LoVo (cell line): ENCODE measurements at places on chromosomes 3 and 15.

- no peak for DNase-seq
These were observed 87.7 kb downstream of the LSM3 start for GRCh38 chr3:14266361-14266760.

DNA sequence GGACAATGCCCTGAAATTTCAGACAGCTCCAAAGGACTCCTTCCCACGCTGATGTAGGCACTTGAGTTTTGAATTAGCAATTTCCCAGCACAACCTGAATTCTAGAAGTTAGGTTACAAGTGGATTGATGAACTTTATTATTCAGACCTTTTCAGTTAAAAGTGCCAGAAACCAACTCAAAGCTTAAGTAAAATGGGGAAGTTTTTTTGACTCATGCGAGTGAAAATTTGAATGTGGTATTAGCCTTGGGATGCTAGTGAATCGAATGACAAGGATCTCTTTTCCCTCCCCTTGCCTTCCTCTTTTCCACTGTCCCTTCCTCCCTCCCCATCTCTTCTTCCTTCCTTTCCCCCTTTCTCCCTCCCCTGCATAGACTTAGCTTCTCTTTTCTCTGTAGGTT is 295.1 kb upstream of the PROK2 start:
- DNase-seq: no peak

DNA sequence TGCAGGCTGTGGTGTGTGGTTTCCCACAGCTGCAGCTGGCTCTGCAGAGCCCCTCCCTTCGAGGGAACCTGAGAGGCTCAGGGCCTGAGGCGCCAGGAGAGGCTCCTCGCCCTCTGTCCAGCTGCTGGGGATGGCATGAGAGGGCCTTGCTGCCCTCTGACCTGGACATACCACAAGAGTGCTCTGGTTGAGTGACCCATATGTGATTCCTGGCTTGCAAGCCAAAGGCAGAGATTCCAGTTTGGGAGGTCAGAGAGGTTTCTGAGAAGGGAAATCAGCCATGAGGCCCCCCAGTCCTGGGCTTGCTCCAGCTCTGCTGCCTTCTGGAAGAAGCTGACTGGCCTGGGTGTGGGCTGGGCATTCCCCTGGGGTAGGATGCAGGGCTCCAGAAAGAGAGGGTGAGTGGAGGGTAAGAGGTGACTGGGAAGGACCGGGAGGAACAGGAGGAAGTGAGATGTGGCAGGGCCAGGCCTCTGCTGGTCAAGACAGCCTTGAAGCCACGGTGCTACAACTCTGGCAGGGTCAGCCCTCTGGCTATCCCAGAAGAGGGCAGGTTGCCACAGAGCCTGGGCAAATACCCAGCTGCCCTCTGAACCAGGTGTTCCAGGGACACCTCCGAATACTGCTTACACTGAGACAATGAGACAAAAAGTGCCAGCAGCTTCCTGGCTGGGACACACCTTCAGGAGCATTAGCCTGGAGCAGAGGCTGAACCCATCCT is 16.0 kb upstream of the SRP14 start:
- no peak for DNase-seq

- DNase-seq: no peak
These were observed 66.8 kb downstream of the CMSS1 start for GRCh38 chr3:99884484-99884883.

DNA sequence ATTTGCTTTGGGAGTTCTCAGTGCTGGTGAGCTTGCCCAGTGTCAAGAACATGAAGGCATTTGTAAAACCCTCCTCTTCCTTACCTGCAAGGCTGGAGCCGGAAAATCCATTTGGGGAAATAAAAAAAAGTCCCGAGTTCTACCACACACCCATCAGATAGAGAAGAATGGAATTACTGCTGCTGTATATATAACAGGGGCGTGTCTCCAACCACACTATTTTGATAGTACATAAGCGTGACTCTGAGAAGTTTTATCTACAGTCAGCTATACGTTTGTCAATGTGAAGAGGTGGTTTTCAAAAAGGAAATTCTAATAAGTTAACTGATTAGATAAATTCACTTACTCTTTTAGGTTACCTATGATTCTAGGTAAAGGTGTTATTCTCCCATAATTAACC is 1.3 kb upstream of the CPA3 start:
- no peak for DNase-seq

- DNase-seq: peak; percentile 24
These were observed 25.9 kb downstream of the MELTF start for GRCh38 chr3:197003461-197004385.

DNA sequence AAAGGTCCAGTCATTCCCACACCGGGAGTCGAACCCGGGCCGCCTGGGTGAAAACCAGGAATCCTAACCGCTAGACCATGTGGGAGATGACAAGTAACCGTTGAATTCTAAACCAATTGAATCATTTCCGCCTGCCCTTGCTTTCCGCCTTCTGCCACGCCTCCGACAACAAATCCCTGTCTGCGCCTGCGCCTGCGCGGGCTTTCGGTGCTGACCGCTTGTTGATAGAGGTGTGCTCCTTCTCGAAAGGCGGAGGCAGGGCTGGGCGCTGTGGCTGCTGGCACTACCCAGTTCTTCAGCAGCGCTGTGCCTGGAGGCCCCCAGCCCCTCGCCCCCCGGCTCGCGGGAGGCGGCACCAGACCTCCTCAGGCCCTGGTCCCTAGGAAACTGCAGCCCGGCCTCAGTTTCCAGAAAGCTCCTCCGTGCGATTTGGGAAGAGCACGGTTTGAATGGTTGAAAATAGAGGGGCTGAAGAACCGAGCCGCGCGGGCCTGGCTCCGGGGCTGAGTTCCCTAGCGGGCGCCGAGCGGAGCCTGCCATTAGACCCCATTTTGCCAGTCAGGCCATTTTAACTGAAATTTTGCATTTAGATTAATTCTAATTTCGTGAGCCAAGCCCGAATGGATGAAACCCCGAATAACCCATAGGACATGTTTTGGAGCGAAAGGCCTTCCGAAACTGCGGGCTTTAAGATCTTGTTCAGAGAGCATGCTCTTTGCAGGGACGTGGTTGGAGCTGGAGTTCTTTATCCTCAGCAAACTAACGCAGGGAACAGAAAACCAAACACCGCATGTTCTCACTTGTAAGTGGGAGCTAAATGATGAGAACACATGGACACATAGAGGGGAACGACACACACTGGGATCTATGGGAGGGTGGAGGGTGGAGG is 219.3 kb upstream of the ATP10A start:
- peak; percentile 90 for DNase-seq

DNA sequence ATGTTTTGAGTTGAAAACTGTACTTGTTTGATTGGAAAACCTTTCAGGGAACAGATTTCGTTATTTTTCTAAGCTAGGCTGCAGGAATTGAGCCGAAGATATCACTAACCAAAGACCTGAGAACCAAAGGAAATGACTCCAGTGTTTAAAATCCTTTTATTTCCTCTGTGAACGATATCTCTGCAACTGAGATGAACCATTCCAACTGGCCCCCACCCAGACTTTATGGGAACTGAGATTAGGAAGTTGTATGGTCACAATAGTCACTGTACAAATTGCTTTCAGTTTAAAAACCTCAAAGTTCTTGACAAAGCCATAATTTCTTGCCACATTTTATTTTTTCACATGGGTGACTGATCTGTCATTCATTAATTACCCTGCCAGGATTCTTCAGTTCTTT is 232.4 kb downstream of the RBMS3 start:
- no peak for DNase-seq

- DNase-seq: no peak
These were observed 178.5 kb upstream of the RASGRP1 start for GRCh38 chr15:38743147-38743546.

GRCh38 chr15:80557441-80558234 is 137.5 kb upstream of the ABHD17C start:
- no peak for DNase-seq

DNA sequence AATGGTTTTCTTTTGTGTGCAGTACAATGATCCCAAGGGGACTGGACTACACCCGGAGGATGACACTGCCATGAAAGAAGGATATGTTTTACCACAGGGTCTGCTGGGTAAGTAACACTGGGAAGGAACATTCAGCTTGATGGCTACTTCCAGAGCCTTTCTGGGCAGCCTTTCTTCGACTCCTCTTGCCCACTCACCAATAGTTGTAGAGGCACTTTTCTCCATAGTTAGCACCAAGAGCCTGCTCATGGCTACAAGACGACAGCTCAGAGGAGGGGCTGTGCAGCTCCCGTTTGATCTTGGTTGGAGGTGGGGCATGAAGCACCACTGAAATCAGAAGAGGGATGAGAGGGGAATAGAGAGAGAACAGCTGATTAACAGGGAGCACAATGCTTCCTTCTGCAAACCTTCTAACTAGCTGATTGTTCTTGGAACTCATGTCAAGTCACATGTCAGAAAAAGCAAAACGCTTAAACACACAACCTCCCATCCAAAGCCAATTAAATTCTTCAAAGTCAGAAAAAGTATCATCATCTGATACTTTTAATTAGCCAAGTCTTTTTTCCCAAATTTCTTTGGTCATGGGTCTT is 27.9 kb downstream of the ETV5 start:
- no peak for DNase-seq

GRCh38 chr3:32384938-32385337 is 6.7 kb upstream of the CMTM7 start:
- no peak for DNase-seq

GRCh38 chr3:51198477-51198876 is 186.6 kb upstream of the MANF start:
- DNase-seq: no peak

- DNase-seq: peak; percentile 42
These were observed 2.8 kb downstream of the CLSTN2 start for GRCh38 chr3:139937674-139938279.

- DNase-seq: no peak
These were observed 241.1 kb downstream of the ZNF621 start for GRCh38 chr3:40765884-40766283.

GRCh38 chr3:175009295-175009694 is 150.2 kb downstream of the NAALADL2 start:
- no peak for DNase-seq

GRCh38 chr15:74121039-74121438 is 9.3 kb upstream of the ISLR2 start:
- no peak for DNase-seq

DNA sequence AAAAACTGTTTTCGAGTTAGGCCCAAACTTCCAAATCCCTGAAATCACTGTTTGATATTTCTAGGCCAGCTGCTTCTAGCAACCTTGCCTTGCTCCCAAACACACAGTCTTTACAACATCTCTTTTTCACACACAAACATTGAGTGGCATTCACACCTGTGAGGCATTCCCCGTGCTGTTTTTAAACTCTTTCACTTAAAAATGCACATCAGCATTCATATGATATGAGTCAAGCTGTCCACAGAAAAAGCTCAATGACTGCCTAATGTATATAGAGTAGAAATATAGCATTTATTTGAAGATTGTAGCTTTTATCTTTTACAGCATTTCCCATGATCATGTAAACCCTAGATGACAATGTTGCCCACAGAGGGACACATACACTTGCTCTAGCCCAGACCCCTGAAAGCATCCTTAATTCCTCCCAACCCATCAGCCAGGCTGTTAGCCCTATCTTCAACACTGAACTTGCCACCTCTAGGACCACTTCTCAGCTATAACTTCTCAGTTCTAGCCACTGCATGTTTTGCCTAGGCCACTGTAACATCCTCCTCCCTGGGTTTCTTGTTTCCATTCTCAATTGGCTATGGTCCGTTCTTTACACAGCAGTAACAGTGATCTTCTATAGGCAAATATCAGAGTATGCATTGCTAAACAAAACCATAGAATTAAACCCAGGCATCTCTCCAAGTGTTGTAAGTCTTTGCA is 782.6 kb downstream of the DIPK2A start:
- DNase-seq: no peak

GRCh38 chr3:14890476-14890875 is 56.9 kb upstream of the NR2C2 start:
- no peak for DNase-seq

DNA sequence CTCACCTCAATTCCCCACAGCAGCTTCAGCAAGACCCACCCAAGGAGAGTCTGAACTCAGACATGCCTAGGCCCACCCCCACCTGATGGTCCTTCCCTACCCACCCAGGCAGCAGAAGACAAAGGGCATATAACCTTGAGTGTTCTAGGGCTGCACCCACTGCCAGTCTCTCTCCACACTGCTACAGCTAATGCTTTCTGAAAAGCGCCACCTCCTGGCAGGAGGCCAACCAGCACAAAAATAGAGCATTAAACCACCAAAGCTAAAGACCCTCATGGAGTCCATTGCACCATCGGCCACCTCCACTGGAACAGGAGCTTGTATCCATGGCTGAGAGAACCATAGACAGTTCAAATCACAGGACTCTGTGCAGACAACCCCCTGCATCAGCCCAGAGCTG is 11.3 kb upstream of the RPL39L start:
- DNase-seq: no peak

DNA sequence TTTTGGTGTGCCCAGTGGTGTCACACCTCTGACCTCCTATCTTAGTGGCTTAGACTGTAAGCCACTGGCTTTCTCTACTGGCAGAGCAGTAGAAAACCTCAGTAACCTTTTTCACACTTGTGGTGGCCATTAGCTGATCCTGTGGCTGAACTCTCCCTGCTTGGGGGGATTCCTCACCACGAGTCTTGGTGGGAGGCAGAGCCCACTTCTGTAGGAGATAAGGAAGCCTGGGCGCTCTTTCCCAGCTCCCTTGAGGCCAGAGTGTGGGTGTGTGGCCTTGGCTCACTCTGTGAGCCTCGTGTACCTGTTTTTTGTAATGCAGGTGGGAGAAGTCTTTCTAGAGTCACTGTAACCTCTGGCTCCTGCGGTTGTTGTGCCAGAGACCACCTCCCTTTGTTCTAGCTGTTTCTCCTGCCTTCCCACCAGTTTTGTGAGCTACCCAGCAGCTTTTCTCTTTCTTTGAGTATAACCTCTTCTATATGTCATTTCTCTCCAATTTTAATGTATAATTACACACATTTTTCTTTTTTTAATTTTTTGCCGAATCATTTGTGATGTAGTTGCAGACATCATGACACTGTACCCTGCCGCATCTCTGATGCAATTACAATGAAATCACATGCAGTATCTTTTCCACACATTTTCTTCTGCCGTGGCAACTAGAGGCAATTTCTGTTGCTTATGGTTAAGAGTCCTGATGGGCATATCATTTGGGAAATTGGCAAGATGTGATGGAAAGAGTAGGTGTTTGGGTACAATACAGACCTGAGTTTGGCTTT is 13.8 kb downstream of the XCR1 start:
- DNase-seq: no peak

GRCh38 chr3:114953215-114953799 is 193.8 kb downstream of the ZBTB20 start:
- DNase-seq: no peak
